Pancreas (tissue), 10 donors: ENCODE measurements at places on chromosomes 3 and 15.

DNA sequence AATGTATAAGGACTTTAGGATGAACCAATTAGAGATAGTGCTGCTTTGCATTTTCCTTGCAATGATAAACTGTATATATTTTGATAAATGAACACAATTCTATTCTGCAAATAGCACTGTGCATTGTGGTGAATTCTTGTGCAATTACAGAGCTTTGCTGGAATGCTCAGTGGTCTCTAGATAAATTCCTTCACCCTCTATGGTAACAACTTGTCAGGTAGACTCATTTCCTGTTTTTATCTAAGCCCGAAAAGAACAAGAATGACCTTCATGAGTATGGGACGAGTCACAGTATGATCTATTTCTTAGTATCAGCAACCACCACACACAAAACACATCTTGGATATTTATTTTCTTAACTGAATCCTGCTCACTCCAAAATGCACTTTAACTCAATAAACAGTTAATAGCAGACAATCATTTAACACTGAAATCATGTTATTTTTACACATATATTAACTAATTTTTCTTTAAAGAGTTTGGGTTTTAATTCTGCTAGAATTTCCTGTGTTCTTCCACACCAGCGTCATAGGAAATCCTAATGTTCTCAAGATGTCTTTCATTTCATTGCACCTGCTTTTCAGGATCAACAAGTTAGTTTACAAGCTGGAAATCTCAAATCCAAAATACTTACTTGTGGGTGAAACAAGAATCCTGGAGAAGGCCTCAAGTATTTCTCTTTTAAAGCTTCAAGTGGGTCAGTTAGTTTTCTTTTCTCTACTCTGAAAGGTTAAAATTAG, 551.2 kb downstream of the MECOM start:
- no peak for DNase-seq
- H3K4me3 ChIP-seq, result no peak overlapping the region
- H3K27me3 ChIP-seq, result no peaks in the 10 kb centered on the region

- H3K36me3 ChIP-seq, result no peaks in the 10 kb centered on the region
- no peaks in the 10 kb centered on the region for H3K27me3 ChIP-seq
- no peak overlapping the region for H3K4me3 ChIP-seq
- no peak for DNase-seq
These were observed 33.5 kb upstream of the PTPN23 start for GRCh38 chr3:47347217-47347801.

GRCh38 chr3:32278714-32279113, 40.2 kb downstream of the CMTM8 start:
- peaks cover 22% of the 10 kb centered on the region for H3K4me1 ChIP-seq
- H3K27me3 ChIP-seq, result no peaks in the 10 kb centered on the region
- no peak overlapping the region for H3K4me3 ChIP-seq
- no peaks in the 10 kb centered on the region for H3K36me3 ChIP-seq
- H3K27ac ChIP-seq, result no peak overlapping the region
- DNase-seq, result no peak

DNA sequence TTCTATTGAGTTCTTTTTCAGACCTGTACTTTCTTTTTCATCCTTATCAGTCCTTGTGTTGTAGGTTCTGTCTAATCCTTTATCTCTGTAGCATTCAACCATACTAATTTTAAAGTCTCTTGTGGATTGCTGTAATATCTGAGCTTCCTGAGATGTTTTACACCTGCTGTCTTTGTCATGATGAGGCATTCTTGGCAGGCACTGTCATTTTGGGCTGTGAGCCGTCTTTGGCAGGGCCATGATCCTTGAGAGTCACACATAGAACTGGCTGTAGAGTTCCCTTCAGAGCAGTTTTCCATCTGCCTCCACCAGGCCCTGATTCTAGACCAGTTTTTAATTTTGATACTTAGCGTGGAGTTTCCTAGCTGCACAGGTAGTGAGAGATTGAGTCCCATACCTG, 6.7 kb downstream of the EFCC1 start:
- no peak overlapping the region for H3K27ac ChIP-seq
- peaks cover 3% of the 10 kb centered on the region for H3K4me1 ChIP-seq
- no peaks in the 10 kb centered on the region for H3K27me3 ChIP-seq

- H3K27ac ChIP-seq, result peak overlapping the region; percentile 60
- peak; percentile 59 for DNase-seq
- H3K4me3 ChIP-seq, result no peak overlapping the region
- no peaks in the 10 kb centered on the region for H3K27me3 ChIP-seq
- H3K36me3 ChIP-seq, result no peaks in the 10 kb centered on the region
- H3K4me1 ChIP-seq, result no peaks in the 10 kb centered on the region
These were observed 174.0 kb downstream of the RAB11A start for GRCh38 chr15:66043264-66043663.

GRCh38 chr3:42804831-42805132, 492 bp upstream of the HIGD1A start:
- peak overlapping the region; percentile 80 for H3K27ac ChIP-seq
- H3K36me3 ChIP-seq, result no peaks in the 10 kb centered on the region
- H3K4me1 ChIP-seq, result peaks cover 33% of the 10 kb centered on the region
- H3K27me3 ChIP-seq, result no peaks in the 10 kb centered on the region
- H3K4me3 ChIP-seq, result peak overlapping the region; percentile 74
